Large intestine (tissue), 12 donors: ENCODE measurements at places on chromosomes 11 and 22.

- DNase-seq: no peak
These were observed 1.4 kb upstream of the DGAT2 start for GRCh38 chr11:75767228-75767572.

GRCh38 chr11:45213316-45213665 is 66.9 kb downstream of the PRDM11 start:
- no peak for DNase-seq

GRCh38 chr22:35464399-35464798 is 64.5 kb downstream of the MCM5 start:
- no peak for DNase-seq

GRCh38 chr11:35389112-35389511 is 30.2 kb downstream of the SLC1A2 start:
- no peak for DNase-seq

GRCh38 chr22:37145180-37146050 is 4.3 kb downstream of the IL2RB start:
- DNase-seq: no peak

GRCh38 chr22:37894939-37895670 is 11.0 kb upstream of the MICALL1 start:
- DNase-seq: peak; percentile 75

DNA sequence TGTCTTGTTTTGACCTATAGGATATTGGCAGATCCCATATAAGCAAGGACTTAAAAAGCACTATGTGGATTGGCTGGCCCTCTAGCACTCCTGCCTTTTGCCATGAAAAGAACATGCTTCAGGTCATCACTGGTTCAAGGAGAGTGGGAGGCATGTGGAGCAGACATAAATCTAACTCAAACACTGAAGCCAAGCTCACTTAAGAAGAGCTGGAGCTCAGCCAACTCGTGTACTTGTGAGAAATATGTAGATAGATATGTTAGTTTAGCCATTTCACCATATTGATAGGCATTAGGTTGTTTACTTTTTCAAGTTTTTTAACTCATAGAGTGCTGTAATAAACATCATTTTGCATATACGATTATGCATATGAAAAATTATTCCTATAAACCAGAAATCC is 19.9 kb upstream of the BBOX1 start:
- DNase-seq: no peak

- DNase-seq: no peak
These were observed 408.3 kb upstream of the CADM1 start for GRCh38 chr11:115912484-115912945.

GRCh38 chr22:27684901-27685300 is 116.7 kb downstream of the MN1 start:
- no peak for DNase-seq
